Activated CD4-positive, alpha-beta T cell treated with anti-CD3 and anti-CD28 coated beads, Interleukin-2, amount 50 U/mL, for 48 hours (primary cell): ENCODE measurements at places on chromosomes 16 and 17.

- DNase-seq = peak; percentile 71
These were observed at the start of gene PRRT2 for GRCh38 chr16:29811896-29812665. PRRT2 (plus strand) TSS chr16:29812193; CDS start chr16:29813055, 862 bp downstream.

DNA sequence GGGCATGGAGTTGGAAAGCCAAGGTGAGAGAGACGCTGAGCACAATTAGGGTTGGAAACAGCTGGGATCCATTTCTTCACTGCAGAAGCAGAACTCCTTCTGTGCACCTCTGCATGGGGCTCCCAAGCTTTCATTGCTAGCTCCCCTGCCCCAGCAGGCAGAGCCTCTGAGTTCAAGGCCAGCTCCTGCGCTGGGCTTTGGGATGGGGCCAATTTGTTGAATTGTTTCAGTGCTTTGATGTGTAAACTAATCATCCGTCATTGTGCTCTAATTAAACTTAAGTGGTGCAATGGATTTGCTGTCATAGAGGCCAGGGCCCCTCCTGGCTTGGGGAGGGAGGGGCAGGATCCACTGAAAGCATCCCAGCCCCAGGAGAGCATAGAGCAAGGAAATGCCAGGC, 13.5 kb upstream of the LYRM9 start:
- DNase-seq = no peak

GRCh38 chr17:77454242-77455095, 313.7 kb downstream of the SEC14L1 start:
- DNase-seq = peak; percentile 37

GRCh38 chr17:69711541-69711940, 297.0 kb downstream of the MAP2K6 start:
- DNase-seq = no peak

GRCh38 chr17:56098746-56099145, 54.5 kb upstream of the ANKFN1 start:
- DNase-seq = no peak

GRCh38 chr17:29549177-29549923, 17.5 kb downstream of the ABHD15 start:
- DNase-seq = no peak

- no peak for DNase-seq
These were observed at the start of gene KREMEN2 for GRCh38 chr16:2963723-2964474. KREMEN2 (plus strand) TSS chr16:2964275; CDS start chr16:2964521, 246 bp downstream.

DNA sequence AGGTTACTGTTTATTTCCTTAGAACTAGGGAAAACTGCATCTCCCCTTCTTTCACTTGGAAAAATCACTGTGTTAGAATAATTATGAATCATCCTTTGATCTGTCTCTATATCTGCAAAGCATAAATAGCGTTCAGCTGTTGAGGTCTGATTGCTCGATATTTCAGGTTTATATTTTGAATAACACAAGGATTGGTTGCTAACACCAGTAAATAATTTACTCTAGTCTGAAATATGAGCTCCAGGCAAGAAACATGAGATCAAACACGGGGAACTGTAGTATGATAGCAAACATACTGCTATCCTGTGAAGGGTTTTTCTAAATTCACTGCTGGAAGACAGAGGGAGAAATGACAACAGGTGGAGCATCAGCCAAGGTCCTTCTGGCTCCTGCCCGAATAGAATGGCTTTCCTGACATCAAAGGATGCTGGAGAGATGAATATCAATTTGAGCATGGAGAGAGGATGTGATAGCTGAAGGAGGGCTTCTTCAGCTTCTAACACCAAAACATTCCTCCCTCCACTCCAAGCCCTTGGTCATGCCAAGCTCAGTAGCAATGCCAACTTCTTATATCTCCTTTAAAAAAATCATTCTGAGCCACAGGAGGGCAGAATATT, 450.3 kb downstream of the SHISA9 start:
- no peak for DNase-seq
